Ascending aorta (tissue), 2 donors: ENCODE measurements at places on chromosomes 12 and 14. TPM values are rescaled to one million over a fixed set of nuclear protein-coding genes. Genes with fewer than 3 reads are reported as not detected.

DNA sequence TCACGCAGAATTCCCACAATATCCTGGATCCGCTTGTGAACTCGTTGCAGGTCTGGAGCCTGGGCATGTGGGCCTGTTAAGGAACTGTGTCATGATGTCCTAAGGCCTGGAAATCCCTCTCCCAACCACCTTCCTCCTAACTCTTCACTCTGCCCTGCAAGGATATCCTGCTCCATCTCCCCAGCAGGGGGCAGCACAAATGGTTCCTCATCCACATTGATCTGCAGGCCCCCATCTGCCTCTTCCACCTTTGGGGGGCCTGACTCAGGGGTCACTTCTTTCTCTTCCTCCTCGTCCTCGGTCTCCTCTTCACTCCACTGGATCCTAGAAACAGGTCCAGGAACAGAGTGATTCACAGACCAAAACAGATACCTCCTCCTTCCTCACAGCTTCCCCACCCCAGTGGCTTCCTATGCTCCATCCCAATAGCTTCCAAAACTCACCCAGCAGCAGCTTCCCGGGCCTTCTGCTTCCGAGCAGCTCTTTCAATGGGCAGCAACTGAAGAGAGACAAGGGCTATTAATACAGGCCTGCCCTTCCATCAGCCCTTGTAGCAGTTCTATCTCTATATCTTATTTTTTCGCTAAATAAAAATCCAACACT is 4.5 kb downstream of the NOP2 start:
- H3K27ac ChIP-seq = no peak overlapping the region
- peaks cover 48% of the 10 kb centered on the region for H3K36me3 ChIP-seq
- no peak for DNase-seq
- H3K27me3 ChIP-seq = no peaks in the 10 kb centered on the region
- no peak overlapping the region for H3K4me3 ChIP-seq
- peaks cover 6% of the 10 kb centered on the region for H3K4me1 ChIP-seq

Gene KRT82
- not detected for total RNA-seq

DNA sequence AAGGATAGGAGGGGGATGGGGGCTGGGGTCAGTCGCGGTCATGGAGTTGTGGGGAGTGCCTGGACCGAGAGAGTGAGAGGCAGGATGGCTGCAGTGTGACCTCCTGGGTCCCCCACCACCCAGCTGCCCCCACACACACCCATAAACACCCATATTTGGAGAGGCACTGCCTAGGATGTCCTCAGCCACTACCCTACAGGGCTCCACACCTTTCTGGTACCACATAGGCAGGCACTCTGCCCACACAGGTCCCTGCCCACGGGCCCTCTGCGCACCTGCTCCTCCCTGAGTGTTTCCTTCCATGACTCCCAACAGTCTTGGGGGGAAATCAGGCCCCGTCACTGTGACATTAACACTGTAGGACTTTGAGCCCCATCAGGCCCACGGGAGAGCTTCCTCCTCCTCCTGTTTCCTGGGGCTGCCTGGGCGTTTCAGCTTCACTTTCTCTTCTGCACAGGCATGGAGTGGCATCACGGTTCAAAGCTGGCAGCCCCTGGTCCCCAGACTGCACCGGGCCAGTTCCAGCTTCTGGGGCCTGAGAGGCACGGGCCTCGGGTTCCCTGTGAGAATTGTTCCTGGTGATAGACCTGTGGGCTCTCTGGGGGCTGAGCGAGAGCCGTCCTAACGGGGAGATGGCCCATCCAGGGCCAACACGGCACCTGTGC is 207.0 kb upstream of the C14orf180 start:
- no peak overlapping the region for H3K4me3 ChIP-seq
- no peak for DNase-seq
- H3K36me3 ChIP-seq = no peaks in the 10 kb centered on the region
- no peaks in the 10 kb centered on the region for H3K27me3 ChIP-seq
- H3K4me1 ChIP-seq = no peaks in the 10 kb centered on the region

DNA sequence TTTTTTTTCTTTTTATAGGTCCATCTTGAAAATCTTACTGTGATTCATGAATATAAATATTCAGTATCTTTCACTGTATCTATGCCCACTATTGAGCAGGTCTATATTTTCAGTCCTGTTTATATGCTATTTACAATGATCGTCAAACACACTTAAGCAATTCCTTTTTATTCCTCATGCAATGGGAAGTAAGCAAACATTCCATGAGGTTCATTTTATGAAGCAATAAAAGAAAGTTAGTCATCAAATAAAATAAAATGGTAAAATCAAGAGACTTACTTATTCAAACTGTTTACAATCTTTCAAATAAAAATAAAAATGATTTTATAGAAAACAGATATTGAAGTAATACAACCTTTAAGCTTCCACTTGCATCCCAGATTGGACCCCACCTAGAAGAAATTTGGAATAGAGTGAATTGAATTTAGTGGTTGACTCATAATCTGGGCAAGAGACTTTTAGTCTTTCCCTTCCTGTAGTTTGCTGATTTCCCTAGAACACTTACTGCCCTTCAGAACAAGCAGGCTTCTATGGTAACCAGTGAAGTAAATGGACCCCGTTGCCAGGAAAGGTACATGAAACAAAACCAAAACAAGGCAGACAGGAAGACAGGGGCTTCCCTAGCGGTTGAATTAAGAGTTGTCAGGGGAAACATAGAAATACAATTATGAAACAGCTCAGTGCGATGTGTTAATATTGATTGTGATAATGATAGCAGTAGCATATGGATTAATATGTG is 241.0 kb upstream of the ATP2B1 start:
- no peak overlapping the region for H3K27ac ChIP-seq
- no peak overlapping the region for H3K4me3 ChIP-seq
- no peaks in the 10 kb centered on the region for H3K27me3 ChIP-seq
- H3K4me1 ChIP-seq = peaks cover 19% of the 10 kb centered on the region
- H3K36me3 ChIP-seq = no peaks in the 10 kb centered on the region
- DNase-seq = no peak

- no peak overlapping the region for H3K4me3 ChIP-seq
- H3K27me3 ChIP-seq = no peaks in the 10 kb centered on the region
- H3K4me1 ChIP-seq = no peaks in the 10 kb centered on the region
- H3K36me3 ChIP-seq = peaks cover 78% of the 10 kb centered on the region
- DNase-seq = no peak
Observed at GRCh38 chr14:73924337-73924736, 25.6 kb downstream of the FAM161B start.

DNA sequence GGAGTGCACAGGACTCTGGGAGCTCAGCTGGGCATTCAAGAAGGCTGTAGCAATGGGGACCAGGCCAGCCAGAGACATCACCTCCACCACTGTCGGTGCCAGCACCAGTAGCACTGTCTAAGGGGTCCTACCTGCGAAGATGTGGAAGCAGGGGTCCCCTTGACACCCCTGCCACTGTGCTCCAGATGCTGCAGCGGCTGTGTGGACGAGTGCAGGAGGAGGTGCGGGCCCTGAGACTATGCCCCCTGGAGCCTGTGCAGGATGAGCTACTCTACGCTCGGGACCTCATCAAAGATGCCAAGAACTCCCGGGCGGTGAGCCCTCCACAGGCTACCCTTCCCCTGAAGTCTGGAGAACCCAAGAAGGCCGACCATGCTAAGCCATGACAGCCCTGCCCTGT is 8.6 kb downstream of the CARMIL3 start:
- no peak overlapping the region for H3K27ac ChIP-seq
- H3K4me3 ChIP-seq = no peak overlapping the region
- no peaks in the 10 kb centered on the region for H3K27me3 ChIP-seq
- DNase-seq = no peak
- no peaks in the 10 kb centered on the region for H3K36me3 ChIP-seq
